ENCODE measurements at places on chromosomes 4 and X.

- no peak for DNase-seq
Observed at GRCh38 chr4:7371210-7371941, 63.4 kb downstream of the PSAPL1 start.

DNA sequence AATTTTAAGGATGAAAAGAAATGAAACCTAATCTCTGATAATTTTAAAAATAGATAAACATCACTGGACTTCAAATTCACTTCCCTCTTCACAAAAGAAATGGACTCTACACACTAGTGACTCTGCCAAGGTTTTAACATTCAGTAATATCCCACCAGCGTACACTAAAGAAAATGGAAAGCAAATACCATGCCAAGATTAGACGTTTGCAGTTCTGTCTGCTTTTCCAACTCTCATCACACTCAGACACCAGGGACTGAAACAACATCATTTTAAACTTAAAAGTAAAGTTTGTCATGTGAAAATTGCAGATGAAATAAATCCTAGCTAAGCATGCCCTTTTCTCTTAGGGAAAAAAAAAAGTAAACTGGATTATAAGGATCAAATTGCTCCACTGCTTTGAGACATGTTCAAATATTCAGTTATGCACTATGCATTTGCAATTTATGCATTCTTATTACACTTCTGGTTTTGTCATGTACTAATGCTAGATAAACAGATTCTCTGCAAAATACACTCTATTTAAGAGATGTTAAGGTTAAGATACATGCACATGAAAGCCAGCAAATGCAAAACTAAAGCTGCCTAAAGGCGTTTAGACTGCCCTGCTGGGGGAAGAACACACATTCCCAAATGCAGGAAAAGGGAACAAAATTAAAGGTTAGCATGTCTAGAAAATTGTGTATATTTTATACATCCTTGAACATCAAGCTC lies 534.4 kb upstream of the EPHA5 start:
- no peak for DNase-seq

DNA sequence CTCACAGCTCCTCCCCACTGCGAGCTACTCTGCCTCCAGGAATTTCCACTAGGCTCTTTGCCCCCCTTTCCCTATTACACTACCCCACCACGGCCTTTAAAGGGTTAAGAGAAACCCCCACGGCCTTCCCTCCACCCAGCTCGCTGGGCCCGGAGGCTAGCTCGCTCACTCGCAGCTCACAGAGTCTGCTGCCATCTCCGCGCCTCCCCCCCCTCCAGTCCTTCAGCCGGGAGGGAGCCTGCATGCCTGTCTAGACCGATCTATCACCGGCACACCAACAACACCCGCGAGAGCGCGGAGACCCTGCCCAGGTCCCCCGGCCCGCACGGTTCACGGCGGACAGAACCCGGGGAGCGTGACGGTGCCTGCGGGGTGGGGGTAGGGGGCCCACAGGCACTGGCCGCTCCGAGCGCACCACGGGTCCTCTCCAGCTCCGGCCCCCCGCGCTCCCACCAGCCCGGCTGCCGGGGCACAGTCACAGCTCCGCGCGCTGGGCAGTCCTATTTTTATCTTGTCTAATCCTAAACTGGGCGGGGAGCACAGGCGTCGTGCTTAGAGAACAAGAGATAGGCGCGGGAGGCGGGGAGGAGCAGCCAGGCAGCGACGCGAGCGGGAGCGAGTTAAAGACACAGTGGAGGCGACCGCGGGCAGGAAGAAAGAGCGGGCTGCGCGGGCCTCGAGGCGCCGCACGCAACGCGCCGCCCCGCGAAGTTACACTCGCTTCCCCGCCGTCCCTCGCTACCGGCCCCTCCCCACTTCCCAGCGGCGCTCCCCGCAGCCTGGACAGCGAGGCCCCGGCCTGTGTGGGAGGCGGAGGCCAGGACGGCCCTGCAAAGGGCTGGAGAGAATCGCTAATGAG lies 3.5 kb downstream of the BCOR start:
- no peak for DNase-seq

DNA sequence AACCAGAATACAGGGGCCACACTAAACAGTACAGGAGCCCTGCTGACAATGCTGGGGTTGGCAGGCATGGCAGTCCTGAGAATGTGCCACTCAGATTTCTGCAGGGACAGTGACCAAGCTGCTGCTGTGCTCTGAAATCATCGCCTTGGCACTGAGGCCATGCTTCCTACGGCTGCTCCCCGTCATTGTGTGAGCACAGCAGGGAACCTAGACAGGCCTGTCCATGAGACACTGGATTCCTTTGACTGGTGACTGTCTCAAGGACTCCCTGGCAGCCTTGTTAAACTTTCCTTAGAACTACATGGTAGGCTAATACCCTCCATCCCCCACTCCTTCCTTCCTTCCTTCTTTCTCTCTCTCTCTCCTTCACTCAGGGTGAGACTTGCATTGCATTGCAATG lies 111.4 kb downstream of the LUZP4 start:
- no peak for DNase-seq

- no peak for DNase-seq
Observed at GRCh38 chrX:149472625-149473024, 32.5 kb downstream of the IDS start.

- DNase-seq = peak; percentile 3
Observed at GRCh38 chr4:101774807-101775206, 15.7 kb upstream of the BANK1 start.

DNA sequence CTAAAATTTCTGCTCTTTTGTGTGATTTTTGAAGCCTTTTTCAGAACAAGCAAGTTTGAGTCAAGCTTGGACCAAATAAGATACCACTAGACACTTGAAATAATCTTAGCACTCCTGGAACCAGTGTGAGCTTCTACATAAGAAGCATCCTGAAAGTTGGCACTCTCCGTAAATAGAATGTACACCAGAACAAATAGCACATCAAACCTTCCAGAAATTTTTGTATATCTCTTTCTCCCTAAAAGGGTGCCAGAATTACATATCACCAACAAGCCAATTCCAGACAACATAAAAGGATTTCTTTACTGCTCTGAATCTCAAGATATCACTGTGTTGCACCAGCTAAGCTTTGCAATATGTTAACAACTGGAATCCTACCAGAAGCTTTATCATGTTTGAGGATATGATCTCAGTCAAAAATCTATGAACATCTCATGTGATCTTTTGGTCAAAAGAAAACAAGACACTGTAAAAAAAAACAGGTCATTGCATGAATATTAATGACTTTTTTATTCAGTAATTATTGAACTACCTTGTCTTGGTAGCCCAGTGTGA lies 117.2 kb downstream of the PRSS12 start:
- DNase-seq = no peak

DNA sequence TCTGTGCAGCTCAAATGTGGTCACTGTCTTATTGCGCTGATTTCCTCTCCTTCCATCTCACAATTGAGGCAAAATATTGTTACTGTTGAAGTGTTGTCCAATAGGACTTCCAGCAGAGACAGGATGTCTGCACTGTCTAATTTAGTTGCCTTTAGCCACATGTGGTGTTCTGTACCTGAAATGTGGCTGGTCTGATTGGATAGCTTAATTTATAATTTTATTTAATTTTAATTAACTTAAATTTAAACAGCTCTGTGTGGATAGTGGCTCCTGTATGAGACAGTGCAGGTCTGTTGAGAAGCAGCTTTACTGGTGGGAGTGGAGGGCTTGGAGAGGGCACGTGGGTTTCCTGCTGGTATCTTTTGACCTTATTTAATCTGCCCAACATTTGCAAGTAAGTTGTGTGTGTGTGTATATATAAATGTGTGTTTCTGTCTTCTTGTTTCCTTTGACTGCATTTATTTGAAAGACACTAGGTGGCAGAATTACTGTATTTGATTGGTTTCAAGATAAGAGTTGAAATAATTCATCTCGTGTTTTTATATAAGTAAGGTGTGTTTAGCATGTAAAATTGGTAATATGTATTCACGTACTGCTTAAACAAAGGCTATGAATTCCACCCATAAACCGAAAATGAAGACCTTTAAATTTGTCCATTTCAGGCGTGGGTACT lies 55.3 kb upstream of the MSANTD1 start:
- no peak for DNase-seq

DNA sequence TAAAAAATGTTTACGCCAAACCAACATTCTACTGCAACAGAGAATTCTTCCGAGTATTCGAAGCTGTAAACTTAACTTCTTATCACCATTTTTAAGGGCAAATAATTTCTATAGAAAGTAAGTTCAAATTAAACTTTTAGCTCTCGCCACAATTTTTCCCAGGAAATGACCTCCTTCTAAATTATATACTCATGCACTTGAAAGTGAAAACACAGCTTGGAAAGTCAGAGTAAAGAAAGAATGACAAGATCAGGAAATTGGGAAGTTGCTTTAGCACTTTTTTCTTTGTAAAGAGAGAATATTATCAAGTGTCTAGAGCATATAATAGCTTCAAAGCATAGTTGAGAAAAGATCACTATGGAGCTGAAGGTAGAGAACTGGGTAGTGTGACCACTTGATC lies 1.2 kb downstream of the CYBB start:
- no peak for DNase-seq

- DNase-seq = no peak
Observed at GRCh38 chrX:46130247-46130646, 415.0 kb downstream of the ZNF674 start.

- DNase-seq = no peak
Observed at GRCh38 chr4:1793940-1794808, 1.1 kb downstream of the FGFR3 start.

DNA sequence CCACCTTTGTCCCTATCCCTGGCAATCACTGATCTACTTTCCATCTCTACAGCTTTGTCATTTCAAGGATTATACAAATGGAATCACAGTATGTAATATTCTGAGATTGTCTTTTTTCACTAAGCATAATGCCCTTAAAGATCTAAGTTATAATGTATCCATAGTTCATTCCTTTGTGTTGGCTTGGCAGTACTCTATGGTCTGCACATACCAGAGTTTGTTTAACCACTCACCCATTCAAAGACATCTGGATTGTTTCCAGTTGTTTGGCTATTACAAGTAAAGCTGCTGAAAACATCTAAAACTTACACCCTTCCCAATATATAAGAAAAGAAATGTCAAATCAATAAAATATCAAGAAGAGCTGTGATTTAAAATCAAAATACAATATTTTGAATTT lies 26.0 kb upstream of the AWAT1 start:
- no peak for DNase-seq

All from AG09319 (cell line).